Left colon (tissue), 2 donors: ENCODE measurements at places on chromosomes 4 and X.
A peak's percentile ranks its signal among the peaks of the same experiment; 100 is the strongest.

DNA sequence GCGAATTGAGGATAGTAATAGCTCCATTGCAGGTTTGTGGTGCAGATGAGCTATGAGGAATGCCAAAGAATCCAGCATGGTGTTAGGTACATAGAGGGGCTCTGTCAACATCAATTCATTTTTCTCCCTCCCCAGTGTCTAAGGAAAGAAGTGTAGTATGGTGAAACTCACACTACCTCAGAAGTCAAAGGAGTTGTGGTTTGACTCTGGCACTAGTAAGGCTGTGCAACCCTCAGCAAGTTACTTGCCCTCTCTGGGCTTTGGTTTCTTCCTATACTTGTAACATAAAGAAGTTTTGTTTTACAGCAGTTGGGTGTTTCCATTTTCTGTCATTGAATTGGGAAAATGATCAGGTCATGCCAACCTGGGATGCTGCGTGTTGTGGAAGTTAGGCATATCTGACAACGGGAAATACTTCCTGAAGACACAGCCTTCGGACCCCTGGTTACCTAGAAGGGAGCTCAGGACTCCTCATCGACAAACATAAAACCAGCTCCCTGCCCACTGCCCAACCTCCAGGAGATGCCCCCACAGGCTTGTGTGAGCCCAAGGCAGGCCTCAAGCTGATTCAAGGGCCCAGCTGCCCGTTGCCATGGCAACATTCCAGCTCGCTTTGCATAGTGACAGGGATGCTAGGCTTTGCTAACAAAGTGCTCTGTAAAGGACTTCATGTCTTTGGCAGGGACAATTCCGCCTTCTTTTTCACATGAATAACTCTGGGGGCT is 71.4 kb downstream of the RTL5 start:
- DNase-seq, result no peak

GRCh38 chr4:184102488-184102887 is 115.2 kb downstream of the ENPP6 start:
- DNase-seq, result no peak

DNA sequence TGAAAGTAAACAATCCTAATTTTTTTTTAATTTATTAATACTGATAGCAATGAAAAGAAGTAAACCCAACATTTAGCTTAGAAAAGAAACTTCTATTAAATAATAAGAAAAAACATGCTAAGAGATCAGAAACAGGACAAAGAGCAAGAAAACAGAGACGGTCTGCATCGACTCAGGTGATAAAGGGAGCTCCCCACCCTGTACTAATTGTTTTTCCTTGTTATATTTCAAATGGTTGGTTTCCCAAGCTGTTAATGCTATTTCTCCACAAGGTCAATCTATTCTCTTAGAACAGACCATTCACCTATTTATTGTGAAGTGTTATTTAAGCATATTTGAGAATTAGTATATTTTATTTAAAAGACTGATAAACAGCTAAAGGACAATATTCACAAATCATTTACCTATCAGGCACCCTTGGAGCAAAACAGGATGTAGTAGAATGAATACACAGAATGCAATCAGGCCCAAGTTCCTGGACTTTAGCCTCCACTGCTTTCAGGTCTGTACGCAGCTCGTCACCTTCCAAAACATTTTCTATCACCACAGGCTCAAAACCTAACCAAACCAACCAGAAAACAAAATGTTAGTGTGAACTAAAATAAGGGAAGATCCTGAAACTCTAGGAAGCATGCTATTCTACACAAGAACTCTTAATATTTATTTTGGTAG is 5.5 kb downstream of the SEPSECS start:
- peak; percentile 22 for DNase-seq

- DNase-seq, result no peak
Measured at GRCh38 chr4:2981256-2981819, 18.0 kb downstream of the GRK4 start.

GRCh38 chrX:41900321-41900720 is 23.0 kb downstream of the CASK start:
- DNase-seq, result no peak
